HTR-8/SVneo (cell line): ENCODE measurements at places on chromosomes 4 and X.

DNA sequence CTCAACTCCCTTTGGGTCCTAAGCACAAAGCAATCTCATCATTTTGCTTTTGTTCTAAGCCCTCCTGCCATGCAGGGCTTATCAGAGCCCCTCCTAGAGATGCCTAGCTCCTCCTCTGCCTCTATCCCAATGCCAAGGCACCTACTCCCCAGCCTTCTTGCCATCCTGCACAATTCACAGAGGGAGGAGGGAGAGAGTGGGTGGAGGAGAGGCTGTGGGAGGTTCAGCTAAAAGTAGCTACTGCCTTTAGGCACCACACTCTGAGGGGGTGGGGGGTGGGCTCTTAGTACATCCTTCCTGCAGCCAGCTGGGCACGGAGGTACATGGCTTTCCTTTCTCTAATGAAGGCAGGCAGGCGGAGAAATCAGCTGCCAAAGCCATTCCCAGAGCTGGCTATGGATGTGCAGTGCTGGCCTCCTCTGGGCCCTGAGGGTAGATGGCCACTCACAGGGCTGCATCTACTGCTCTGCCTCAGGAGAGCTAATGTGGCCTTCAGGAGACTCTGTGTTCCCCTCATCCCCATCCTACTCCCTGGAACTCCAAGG is 40.1 kb downstream of the ARHGEF9 start:
- DNase-seq: no peak

GRCh38 chrX:131544218-131544617 is 344 bp downstream of the OR13H1 start:
- DNase-seq: no peak

GRCh38 chr4:41285202-41285863 is 28.6 kb downstream of the UCHL1 start:
- DNase-seq: no peak

GRCh38 chr4:100061835-100062234 is 111.8 kb upstream of the H2AZ1 start:
- no peak for DNase-seq
